ENCODE measurements at places on chromosomes 1 and 21.
A peak's percentile ranks its signal among the peaks of the same experiment; 100 is the strongest.

- DNase-seq, result peak; percentile 16
Observed at GRCh38 chr1:179082333-179082998, 596 bp downstream of the TOR3A start.

DNA sequence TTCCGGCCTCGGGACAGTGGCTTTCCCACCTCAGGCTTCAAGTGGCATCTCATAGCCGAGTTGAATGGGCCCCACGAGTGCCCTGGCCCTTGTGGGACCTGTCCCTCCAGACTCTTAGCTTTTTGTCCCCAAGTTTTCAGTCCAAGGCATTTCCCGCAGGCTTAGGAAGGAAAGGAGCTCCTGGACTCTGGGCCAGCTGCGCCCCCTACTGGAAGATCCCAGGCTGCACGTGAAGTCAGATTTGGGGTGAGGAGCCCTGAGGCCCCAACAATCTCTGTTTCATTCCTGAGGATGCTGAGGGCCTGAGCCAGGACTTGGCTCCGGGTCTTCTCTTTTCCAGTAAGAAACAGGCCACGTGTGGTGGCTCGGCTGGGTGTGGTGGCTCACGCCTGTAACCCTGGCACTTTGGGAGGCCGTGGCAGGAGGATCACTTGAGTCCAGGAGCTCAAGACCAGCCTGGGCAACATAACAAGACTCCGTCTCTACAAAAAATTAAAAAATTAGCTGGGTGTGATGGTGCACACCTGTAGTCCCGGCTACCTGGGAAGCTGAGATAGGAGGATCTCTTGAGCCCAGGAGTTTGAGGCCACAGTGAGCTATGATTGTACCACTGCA is 67.4 kb downstream of the ARHGEF10L start:
- peak; percentile 79 for DNase-seq

DNA sequence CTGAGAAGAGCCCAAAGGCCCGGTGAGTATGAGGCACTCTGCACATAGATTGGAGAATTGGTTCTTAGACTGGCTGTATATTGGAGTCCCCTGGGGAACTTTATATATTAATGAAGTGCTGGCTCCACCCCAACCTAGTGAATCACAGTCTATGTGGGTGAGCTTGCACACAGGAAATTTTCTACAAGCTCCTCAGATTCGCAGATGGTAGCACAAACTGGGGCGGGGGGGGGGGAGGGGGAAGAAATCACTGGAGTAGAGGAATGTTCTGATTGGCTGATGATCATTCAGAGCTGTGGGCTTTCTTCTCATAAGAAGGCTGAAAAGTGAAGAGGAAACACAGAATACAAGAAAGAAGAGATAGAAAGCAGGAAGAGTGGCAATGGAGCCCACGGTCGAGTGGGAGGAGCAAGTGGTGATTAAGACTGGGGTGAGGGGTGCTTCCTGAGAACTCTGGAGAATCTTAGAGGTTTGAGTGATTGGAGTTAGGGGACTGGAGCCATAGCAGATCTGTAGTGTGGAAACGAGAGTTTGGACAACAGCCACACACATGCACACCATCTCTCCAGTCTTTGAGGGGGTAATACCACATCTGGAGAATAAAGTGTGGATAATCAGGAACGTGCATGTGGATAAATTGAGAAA is 465.9 kb upstream of the DAB1 start:
- no peak for DNase-seq

DNA sequence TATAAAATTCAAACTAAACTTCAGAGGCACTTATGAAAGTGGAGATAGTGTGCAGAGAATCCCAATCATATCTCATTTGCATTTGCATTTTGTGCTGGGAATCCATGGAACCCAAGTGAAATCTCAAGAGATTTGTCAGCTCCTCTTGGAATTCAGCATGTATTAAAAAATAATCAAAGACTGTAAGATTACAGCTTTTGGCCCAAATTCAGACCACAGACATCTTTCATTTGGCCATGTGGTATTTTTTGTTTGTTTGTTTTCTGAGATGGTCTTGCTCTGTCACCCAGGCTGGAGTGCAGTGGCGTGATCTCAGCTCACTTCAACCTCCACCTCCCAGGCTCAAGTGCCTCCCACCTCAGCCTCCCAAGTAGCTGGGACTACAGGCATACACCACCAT is 3.8 kb upstream of the CACYBP start:
- DNase-seq, result no peak

GRCh38 chr1:201565771-201566528 is 27.0 kb downstream of the NAV1 start:
- no peak for DNase-seq

GRCh38 chr1:200323856-200324400 is 85.9 kb downstream of the ZNF281 start:
- DNase-seq, result no peak

DNA sequence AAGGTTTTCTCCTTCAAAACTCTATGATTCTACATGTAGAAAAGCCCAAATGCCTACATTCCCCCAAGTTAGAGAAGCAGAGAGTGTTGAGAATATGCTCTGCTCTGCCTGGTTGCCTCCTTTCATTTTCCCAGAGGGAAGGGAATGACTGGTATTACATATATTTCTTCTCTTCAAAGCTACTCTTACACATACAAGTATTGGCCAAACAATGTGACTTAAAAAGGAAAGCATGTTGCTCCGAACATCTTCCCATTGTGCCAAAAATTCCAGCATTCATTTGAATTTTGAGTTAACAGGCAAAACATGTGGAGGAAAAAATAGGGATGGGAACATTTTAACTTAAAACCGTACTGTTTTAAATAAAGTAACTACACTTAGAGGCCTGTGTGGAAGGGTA is 125.2 kb downstream of the COQ8A start:
- DNase-seq, result no peak

GRCh38 chr1:196538473-196538872 is 69.8 kb downstream of the KCNT2 start:
- DNase-seq, result no peak

GRCh38 chr1:184487531-184488193 is 100.8 kb downstream of the C1orf21 start:
- DNase-seq, result peak; percentile 77

DNA sequence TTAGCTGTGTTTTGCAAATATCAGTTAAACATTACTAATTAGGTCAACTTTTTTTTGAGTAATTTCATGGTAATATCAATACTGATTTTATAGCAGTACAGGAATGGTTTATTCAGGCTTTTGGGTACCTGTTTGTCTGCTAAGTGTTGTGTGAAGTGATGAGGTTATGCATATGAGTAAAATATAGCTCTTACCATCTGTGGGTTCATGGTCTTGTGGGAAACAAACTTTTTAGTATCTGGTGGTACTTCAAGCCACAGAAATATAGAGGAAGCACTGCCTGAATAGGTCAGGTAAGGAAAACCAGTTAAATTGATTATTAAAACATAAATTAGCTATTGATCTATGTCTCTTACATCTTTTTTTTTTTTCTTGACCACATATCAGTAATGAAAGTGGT is 113.9 kb downstream of the RABGAP1L start:
- no peak for DNase-seq

DNA sequence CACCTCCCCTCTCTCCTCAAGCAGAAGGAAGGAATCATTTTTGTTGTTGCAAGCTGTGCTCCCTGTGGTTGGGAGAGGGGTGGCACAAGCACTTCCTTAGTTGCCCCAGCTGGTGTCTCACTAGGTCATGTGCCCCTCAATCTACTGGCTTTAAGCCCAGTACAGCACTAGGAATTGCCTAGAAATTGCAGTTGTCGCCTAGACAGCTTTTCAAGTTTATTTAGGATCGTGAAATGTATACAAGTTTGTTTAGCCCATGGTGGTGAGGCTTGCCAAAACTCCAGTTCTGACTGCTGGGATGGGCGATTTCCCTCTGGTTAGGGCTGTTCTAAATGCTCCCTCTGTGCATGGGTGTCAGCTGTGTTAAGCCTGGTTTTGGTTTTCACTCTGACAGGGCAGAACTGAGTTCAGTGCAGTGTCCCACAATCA is 126.8 kb upstream of the ZNF644 start:
- DNase-seq, result no peak

GRCh38 chr1:205510308-205510950 is 6.0 kb downstream of the CDK18 start:
- DNase-seq, result no peak

DNA sequence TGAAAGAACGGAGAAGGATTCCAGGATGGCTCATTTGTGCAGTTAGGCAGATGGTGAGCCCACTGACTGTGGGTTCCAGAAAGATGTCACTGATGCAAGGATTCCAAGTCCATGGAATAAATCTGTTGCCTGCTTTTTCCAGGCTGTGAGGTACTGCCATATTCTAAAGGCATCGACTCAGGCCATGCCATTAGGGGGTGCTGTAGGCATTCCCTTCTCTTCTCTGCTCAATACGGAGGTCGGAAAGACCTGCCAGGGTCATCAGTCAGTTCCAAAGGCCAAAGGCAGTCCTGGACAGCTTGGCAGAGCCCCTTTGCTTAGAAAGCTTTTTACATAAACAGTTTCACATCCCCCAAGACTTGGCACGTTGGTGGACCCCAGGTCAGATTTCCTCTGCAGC is 31.7 kb upstream of the TMEM125 start:
- DNase-seq, result peak; percentile 44

DNA sequence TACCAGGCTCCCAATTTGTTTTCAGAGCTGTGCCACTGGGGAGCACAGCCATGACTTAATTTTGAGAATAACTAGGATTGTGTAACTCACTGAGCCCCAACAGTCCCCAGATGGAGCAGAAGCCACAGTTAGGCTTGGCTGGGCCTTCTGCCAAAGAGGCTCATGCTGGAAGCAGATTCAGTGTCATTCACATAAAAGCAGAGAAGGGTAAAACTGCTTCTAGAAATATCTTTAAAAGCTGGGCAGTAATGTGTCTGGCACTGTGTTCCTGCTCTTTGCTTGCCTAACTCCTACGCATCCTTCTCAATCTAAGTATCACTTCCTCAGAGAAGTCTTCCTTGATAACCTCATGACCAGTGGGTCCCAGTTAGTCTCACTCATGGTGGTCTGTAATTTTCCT is 20.3 kb downstream of the STK40 start:
- peak; percentile 61 for DNase-seq

DNA sequence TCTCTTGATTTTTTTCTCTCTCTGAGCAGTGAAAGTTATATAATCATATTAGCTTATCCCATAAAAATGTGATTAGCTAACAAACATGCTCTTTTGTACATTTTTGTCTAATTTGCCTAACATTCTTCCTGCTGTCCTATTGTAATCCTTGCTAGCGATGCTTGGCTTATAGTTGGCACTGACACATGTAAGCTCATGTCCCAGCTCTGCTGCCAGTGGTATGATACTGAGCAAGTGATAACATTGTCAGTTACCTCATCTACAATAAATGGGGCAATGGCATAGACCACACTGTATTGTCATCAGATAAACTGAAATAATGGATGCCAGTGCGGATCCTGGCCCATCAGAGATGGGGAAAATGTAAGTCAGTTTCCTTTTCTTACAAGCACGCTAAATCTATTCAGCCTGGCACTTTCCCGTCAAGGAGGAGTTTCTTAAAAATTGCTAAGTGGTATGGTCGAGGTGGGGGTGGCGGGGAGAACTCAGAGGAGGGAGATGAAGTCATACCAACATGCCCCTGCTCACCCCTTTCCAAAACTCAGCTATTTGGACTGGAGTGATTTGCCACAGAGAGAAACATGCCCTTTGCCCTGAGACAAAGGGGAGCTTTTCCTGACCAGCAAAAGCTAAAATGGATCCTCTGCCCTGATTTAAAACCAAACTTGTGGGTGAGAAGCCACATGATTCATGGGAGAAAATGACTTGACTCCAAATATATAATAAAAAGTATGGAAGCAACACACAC is 1.3 kb downstream of the FYB2 start:
- no peak for DNase-seq

- DNase-seq, result no peak
Observed at GRCh38 chr1:25619101-25619890, 2.7 kb downstream of the MAN1C1 start.

DNA sequence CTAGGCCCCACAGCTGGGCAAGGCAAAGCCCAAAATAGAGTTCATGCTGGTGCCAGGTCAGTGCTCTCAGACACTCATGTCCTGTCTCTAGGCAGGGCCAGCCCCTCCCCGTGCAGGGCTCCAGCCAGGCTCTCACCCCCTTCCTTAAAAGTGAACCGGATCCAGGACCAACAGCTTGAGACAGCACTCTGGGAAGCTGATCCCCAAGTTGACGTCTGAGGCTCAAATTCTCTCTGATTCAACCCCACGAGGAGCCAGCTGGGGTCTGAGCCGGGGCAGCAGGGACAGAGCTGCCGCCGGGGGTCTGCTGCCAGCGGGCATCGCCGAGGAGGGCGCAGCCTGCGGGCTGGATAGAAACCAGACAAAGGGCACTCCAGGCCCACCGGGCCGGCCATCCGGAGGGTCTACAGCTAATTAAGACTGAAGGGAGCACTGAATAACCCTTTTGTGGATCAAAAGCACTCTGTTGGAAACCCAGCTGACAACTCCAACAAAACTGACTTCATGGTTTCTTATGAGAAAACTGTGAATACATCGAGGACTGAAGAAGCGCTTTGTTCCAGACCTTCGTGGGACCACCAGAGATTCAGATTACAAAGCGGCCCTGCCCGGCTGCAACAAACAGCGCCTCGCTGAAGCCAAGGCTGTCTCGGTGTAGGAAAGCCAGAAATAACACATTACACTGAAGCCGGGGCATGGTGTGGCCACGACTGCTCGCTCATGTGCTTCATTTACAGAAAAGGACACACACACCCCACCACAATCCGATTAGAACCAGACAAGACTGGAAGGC is 95.8 kb downstream of the PSMG1 start:
- peak; percentile 37 for DNase-seq

DNA sequence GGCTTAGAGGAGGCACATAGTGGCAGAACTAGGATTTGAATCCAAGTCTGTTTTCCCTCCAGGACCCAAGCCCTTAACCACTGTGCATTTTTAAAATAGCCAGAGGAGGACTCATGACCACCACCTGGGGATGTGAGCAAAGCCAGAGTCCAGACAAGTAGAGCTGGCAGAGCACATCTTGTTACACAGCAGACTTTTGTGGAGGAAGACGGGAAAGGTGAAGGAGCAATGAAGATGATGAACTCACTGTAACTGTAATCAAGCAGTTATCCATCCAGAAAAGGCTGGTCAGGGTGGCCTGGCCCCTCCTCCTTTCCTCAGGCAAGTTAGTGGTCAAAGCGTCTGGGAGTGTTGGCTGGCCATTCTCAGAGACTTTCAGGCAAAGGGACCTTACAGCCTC is 50.9 kb downstream of the SLC44A3 start:
- no peak for DNase-seq

DNA sequence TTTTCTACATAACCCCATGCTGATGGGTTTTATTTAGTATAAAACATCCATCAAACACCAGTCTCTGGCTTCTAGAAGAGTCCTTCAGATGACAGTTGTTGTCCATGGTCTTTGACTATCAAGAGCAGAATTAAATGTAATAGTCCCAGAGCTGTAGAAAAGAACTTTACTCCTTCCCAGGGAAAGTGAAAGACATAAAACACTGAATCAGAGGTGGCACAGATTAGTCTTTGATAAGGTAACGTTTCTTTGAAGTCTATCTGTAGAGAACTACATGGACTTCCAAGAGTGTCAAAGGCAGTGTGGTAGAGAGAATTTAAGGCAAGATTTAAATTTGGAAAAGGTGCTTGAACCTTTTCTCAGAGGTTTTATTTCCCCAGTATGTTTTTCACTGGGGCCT is 21.9 kb downstream of the SYNC start:
- no peak for DNase-seq

GRCh38 chr1:42963378-42964043 is 4.8 kb upstream of the SLC2A1 start:
- peak; percentile 56 for DNase-seq

Measured in muscle of back (tissue), 13 donors.